ENCODE measurements at places on chromosomes 1 and 21. TPM values are rescaled to one million over a fixed set of nuclear protein-coding genes. Genes with fewer than 3 reads are reported as not detected.
A peak's percentile ranks its signal among the peaks of the same experiment; 100 is the strongest.

Gene TINAGL1
- total RNA-seq, result 14.5 TPM

GRCh38 chr1:210981490-210981889 is 152.5 kb downstream of the KCNH1 start:
- peak; percentile 21 for DNase-seq

DNA sequence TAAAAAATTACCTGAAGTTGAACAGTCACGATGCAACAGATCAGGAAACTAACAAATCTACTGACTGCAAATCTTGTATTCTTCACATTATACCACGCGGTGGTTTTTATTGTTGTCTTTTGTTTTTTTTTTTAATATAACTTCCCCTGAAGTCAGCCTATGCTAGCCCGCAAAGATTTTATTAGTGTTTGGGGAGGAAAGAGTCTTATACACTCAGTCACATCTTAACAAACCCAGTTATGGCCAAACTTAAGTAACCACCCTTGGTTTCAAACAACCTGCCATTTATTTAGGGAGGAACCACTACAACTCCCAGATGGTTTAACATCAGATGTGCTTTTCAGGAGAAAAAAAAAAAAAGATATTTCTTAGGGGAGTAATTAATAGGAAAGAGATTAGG is 15.2 kb upstream of the GPR161 start:
- DNase-seq, result no peak

GRCh38 chr1:20612221-20612746 is 21.0 kb upstream of the PINK1 start:
- DNase-seq, result peak; percentile 70

GRCh38 chr1:110150330-110151174 is at the start of gene SLC6A17:
Gene SLC6A17 (plus strand): TSS chr1:110150494. CDS start chr1:110166930, 16,436 bp downstream.
- DNase-seq, result no peak

All from HT1080 (cell line).